ENCODE measurements at places on chromosomes 12 and 14.

DNA sequence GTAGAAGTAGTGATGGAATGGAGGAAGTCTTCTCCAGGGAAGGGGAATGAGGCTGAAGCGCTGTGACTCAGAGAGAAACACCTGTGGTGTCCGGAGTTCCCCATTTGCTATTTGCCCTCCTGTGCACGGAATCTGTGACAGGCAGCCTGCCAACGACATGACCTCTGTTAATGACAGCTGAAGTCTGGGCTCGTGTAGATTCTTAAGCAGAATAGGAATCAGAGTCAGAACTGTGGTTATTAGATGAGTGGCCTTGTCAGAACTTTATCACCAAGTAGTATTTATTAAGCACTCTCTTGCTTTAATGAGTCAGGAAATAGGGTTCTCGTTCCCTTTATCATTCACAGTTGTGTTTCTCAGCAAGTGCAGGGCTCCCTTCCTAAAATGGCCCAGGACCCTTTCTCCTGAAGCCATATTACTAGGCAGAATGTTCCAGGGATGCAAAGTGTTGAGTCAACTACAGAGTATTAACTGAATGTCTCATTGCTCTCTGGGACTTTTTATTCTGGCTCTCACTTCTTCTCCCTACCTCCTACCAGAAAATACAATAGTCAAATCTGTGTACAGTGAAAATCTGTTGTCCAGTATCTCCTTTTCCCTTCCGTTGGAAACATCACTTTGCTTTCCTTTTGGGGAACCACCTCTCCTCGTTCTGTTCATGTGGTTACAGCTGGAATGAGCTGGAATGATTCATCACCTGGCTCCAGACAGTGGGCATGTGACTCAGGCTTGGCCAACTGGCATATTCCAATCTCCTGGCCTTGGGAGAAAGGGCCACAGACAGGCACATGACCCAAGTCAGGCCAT is 77.8 kb upstream of the MAX start:
- DNase-seq = no peak

GRCh38 chr12:89698607-89699006 is 10.0 kb downstream of the ATP2B1 start:
- no peak for DNase-seq

DNA sequence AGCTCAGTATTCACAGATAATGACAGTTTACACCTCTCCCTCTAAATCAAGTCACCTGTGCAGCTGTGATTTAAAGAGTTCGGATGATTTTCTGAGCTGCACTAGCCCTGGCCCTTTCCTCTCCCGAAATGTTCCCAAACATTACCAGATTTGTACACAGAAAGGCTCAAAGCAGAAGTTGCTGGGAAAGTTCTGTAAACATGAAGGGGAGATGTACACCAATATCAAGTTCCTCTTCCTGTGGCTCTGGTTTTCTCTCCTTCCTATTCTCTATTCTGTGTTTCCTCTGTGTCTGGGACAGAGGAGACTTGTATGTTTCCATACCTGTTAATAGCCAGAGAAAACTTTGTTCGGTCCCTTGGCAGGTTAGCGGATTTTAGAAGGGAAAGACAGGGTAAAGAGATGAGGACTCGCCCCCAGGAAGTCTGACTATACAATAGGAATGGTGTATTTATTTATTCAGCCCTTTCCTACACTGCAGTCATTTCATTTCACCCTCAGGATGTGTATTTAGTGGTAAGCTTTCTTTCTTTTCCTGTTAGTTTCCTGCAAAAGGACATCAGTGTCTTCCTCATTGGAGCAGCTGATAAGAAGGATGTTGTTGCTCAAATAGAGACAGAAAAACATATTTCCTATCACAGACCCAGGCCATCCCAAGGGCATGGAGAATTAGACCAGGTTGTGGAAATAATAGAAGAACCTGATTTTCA is 7.6 kb upstream of the NUMB start:
- DNase-seq = no peak

DNA sequence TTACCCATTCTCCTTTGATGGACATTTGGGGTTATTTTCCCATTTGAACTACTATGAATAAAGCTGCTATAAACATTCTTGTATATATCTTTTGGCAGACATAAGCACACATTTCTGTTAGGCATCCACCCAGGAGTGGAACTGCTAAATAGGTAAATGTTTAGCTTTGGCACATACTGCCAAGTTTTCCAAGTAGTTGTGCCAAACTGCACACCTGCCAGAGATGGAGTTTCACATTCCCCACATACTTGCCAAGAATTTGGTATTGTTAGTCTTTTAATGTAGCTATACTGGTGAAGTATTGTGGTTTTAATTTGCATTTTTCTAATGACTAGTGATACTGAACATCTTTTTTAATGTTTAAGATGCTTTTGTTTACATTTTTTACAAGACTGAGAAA is 201.0 kb downstream of the GXYLT1 start:
- no peak for DNase-seq

- DNase-seq = no peak
Measured at GRCh38 chr14:77489041-77489440, 9.6 kb downstream of the ISM2 start.

- no peak for DNase-seq
Measured at GRCh38 chr14:105846312-105846711, 319.9 kb downstream of the TMEM121 start.

GRCh38 chr14:76045773-76046172 is 60.2 kb downstream of the IFT43 start:
- DNase-seq = no peak

- no peak for DNase-seq
Measured at GRCh38 chr14:37438444-37438843, 156.6 kb downstream of the FOXA1 start.

- DNase-seq = no peak
Measured at GRCh38 chr14:68932231-68932630, 46.9 kb downstream of the ACTN1 start.

DNA sequence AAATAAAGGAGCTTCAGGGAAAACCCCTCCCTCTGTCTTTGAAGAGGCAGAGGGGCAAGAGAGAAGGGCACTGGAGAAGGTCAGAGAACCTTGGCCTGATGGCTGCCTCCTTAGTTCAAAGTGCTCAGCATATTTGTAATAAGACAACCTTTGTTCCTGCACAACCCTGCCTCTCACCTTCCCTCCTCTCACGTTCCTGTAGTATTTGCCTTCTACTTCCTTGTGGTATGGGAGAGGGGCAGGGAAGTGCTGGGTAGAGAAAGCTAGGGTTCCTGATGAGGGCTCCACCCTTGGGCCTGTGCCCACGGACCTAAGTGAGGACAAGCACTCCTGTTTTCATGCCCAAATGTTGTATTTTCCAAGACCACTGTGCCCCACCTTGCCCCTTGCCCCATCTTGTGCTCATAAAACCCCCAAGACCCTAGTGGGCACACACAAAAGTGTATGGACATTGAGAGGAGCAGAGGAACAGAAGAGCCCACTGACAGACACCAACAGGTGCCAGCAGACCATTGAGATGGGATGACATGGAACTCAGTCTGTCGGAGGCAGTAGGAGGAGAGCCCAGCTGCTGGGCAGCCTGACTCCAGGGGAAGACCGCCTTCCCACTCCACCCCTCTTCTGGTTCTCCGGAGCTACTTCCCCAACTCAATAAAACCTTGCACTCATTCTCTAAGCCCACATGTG is 261.5 kb upstream of the CCDC196 start:
- DNase-seq = no peak

- no peak for DNase-seq
Measured at GRCh38 chr14:76205708-76206107, 54.0 kb downstream of the GPATCH2L start.
